ENCODE measurements at places on chromosomes 3 and 15.

GRCh38 chr15:70508561-70509281 is 254.6 kb downstream of the UACA start:
- DNase-seq: no peak

DNA sequence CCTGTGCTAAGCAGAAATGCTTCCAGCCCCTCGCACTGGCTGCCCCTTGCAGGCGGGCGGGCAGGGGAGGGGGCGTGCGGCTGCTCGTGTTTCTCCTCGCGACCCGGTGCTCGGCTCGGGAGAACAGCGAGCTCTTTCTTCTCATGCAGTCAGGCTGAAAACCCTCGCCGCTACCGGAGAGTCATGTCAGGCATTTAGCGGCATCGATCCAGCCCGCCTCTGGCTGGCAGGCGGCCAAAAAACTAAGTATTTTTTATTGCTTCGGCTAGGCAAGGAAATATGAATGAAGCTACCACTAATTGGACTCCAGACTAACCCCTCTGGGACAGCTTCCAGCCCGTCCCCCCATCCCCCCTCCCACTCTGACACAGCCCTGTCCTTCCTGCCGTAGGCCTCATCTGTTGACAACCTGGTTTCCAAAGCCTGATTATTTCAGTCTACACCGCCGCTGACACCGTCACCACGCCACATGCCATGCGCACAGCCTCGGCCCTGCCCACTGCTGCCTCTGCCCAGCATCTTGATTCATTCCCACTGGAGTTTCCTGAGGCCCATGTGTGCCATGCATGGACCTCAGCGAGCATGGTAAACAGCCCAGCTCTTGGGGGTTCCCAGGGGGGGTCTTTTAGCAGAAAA is 35.3 kb downstream of the TLE3 start:
- DNase-seq: no peak

DNA sequence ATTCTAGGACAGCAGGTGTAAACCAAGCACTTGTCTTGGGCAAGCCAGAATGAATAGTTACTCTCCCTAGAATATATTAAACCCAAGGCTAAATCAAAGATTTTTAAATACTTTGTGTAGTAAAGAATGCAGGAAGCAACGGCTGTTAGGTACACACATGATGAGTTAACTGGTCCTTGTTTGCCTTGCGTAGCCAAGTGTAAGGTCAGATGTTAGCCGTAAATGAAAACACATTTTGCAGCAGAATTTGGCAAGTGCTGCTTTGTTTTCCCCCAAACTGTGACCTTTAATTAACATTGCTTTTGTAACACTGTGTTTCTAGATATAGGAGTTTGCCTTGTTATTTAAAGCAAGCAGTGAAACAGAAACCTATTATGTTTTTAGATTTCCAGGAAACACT is 368.7 kb downstream of the IL5RA start:
- DNase-seq: no peak

GRCh38 chr3:111712294-111713167 is 117.4 kb upstream of the ZBED2 start:
- DNase-seq: no peak

DNA sequence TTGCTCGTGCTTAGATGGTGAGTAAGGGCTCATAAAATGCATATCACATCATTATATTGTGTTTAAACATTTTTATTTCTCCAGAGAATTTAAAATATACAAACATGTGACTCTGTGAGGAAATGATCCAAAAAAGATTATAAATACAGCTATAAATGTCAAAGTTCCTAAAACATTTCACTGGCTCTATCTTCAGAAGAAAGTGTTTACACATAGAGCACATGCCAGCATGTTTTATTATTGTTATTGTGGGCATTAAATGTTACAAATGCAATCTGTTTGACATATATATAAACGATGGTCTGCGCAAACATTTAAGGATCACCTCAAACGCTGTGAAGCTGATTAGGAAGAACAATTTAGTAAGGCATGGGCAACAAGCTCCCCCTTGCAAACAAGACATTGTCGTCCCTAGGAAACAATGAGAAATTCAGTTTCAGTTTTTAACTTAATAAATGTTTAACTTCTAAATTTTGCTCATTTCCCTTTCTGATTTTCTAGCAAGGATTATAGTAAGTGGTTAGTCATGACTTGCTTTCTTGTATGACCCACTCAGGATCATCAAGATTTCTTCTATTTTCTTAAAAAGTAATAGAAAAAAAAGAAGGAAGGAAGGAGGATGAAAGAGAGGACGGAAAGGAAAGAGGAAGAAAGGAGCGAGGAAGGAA is 207.5 kb downstream of the SATB1 start:
- DNase-seq: no peak
